ENCODE measurements at places on chromosomes 6 and 20. TPM values are rescaled to one million over a fixed set of nuclear protein-coding genes. Genes with fewer than 3 reads are reported as not detected.

DNA sequence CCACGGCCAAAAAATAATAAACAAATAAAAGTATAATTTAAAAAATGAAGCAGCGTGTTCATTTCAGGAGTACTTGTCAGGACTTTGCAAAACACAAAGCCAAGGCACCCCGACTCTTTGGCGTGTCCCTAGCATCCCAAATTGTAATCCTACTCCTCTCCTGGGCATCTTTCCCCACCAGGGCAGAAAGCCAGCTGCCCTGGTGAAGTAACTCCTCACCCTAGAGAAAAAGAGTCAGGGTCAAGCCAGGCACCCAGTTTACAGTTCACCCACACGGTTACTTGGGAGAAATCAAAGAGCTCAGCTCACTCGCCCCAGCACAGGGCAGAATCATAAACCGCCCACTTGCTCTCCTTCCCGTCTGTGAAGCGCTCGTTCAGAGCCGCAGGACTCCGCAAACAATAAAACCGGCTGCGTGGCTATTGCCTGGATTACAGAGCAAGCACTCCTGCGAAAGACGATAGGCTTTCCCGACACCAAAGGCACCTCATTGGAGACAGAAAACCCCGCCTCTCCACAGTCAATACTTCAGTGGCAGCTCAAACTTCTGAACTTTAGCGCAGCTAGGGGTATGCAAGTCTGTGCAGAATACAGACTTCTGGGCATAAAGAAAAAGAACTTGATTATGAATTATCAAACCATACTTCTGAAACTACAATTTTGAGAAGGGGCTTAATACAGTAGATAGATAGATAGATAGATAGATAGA lies 73.0 kb upstream of the NHSL1 start:
- DNase-seq: no peak

DNA sequence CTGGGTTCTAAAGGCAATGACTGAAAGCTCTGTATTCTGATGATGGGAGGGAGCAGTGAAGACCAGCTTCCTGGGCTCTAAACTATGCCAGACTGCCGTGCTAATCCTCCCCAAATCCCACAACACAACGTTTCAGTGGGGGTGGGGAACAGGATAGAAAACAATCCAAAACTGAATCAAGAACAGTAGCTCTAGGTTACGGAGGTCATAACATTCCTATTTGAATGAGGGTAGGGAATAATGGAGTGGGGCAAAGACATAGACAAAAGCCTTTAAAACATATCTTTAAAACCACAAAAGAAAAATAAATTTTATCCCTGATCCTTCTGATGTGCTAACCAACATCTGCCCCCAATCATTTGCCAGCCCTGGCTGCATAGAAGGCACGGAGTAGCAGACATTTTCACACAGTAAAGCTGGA lies 7.8 kb downstream of the USP49 start:
- no peak for DNase-seq

The SYNDIG1 gene
- polyA plus RNA-seq: 0.38 TPM

- no peak for DNase-seq
These were observed 59.2 kb downstream of the PTPRA start for GRCh38 chr20:2932498-2932897.

- no peak for DNase-seq
These were observed 120.4 kb downstream of the ARMC2 start for GRCh38 chr6:108968325-108969316.

DNA sequence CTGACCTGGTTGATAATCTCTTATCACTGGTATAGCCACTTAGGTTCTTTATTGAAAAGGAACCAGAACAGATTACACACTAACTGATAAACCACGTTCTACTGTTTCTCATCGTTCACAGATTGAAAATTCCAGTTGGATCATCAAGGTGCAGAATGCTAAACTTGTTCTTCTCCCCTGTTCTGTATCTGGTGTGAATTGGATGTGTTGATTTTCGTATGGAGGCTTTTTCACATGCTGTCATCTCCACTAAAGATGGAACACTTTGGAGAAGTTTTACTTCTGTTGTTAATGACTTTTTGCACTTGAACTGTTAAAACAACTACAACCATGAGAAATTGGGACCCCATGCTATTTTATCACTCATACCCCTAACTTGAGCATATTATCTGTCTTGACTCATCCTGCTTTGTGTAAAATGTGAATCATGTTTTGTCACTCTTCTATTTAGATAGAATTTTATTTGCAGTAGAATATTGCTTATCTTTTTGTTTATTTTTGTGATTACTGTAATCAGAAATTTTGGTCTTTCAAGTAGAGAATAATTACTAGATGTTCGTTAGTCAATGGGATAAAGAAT lies 17.5 kb downstream of the VAPB start:
- DNase-seq: no peak

The KIF25 gene
- not detected for polyA plus RNA-seq

GRCh38 chr6:33609019-33609418 lies 12.1 kb upstream of the ITPR3 start:
- no peak for DNase-seq

GRCh38 chr6:33980176-33981175 lies 165.4 kb downstream of the GRM4 start:
- DNase-seq: no peak

DNA sequence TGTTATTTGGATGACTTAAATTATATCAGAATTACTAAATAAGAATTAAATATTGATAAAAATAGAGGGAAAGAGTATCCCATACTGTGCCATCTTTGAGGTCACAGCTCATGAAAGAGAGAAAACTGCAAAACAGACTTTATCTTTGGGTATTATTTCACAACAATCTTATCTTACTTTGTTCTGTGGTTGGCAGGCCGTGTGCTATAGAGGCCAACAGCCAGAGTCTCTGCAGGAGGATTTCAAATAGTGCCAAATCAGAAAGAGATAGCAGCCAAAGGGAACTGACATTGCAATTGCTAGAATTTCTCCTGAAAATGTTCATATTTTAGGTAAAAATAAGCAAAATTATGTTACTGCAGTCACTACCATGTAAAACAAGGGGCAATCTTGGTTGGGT lies 354.2 kb downstream of the GRIK2 start:
- DNase-seq: no peak

DNA sequence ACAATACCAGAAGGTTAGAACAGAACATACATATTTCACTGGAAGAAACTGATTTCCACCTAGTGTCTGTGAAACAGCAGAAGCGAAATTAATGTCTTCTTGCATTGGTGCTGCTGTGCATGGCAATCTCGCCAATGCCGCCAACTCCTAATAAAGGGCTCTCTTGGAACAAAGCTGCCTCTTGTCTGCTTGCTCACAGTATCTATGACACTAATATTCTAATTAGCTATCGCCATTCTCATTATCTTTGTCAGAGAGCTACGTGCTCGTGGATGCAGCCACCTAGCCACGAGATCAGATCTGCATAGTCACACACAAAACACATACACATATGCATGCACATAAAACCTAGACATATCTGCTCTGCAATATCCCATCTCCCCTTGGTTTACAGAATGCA lies 145.9 kb upstream of the OLIG3 start:
- no peak for DNase-seq

The C6orf52 gene
- polyA plus RNA-seq: not detected

The MYT1 gene
- not detected for polyA plus RNA-seq

The MEP1A gene
- polyA plus RNA-seq: 0.05 TPM

DNA sequence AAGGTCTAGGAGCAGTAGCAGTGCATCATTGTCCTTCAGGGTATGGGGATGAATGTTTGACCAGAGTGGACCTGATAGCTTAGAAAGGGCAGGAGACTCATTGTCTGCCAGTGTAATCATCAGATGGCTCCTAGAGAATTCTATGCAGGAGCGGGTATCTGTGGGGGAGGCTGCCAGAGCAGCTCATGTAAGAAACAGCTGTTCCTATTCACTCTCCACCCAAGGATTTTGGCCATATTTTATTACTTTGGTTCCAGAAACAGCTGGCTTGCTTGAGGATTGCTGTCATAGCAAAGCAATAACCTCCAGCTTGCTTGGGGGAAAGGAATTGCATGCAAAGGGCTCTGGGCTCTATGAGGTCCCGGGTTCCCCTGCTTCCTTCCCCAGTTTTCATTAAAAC lies 44.1 kb downstream of the RALY start:
- DNase-seq: no peak

GRCh38 chr6:1864496-1864895 lies 254.8 kb downstream of the FOXC1 start:
- no peak for DNase-seq

- no peak for DNase-seq
These were observed 79.9 kb downstream of the BMP6 start for GRCh38 chr6:7805850-7806214.

DNA sequence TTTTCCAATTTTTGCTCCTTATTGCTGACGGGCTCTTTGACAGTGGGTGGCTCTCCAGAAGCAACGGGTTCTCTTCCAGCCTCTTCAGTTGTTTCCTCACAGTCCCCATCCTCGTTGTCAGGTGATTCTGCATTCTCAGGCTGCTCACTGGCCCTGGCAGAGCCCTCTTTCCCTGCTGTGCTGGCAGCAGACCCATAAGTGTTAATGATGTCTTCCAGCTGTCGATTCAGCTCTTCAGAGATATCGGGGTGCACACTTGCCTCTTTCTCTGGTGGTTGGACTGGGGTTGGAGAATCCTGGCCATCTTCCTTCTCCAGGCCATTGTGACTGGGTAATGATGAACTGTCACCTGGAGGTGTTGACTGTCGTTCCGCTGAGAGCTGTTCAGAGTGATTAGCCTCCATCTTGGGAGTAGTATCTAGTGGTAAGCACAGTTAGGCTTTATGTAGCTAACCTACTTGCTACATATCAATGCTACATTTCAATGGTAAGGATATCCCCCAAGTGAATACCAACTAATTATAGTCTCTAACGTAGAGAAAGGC lies 3.2 kb downstream of the TXLNB start:
- no peak for DNase-seq

DNA sequence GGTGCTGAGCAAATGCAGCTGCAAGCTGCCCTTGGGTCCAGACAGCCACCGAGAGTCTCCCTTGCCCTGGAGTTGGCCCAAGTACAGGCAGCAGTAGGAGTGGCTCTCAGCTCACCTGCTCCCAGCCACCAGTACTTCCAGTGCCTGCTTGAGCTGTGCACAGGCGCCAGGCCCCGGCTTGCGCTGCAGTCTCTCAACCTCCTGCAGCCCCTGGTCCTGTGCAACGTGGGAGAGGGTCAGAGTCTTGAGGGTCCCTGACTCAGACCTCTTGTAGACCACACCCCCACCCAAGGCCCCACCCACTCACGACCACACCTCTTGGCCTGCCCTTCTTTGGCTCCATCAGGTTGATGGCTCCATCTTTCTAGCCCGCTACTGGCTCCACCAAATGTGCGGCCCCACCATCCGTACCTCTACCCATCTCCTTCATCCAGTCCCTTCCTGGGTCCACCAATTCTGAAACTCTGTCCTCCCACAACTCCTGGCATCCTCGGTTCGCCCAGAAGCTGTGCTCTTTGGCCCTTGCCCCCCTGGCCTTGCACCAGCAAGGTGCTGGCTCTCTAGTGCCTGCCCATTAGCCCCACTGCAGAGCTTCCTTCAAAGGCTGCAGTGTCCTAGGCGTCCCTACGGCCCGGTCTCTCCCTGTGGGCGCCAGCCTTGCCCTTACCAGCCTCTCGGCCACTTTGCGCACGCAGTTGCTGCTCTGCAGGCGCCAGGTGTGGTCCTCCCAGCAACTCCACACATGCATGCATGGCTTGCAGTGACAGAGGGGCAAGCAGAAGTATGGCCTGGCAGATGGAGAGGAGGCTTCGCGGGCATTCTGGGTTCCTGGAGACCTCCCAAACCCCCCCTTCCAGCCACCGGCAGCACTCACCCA lies 16.5 kb upstream of the SPAG4 start:
- no peak for DNase-seq

The PGC gene
- not detected for polyA plus RNA-seq

The HTR1E gene
- polyA plus RNA-seq: not detected

DNA sequence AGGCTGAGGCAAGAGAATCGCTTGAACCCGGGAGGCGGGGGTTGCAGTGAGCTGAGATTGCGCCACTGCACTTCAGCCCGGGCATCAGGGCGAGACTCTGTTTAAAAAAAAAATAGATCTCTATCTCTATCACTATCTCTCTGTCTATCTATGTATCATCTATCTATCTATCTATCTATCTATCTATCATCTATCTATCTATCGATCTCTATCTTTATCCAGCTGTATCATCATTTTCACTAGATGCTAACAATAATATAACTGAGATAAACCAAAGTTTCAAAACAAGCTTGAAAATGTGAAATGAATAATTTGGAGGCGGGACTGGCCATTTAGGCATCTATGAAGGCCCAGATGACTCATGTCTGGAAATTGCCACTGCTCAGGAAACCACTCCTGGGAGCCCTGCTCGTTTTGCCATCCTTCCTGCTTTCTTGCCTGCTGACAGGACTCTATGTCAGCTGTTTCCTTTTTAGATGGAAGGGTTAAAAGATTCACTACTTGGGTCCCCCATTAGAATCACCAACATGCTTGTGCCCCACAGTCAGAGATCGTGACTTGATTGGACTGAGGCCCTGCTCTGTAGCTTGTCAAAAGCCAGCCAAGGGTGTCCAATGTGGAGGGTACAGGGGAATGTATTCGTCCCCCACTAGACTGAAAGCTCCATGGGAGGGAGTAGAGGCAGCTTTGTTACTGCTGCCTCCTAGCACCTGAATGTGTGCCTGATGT lies 61.7 kb downstream of the UTRN start:
- no peak for DNase-seq

The BMP2 gene
- polyA plus RNA-seq: 5.0 TPM

The NFATC2 gene
- 0.05 TPM for polyA plus RNA-seq

DNA sequence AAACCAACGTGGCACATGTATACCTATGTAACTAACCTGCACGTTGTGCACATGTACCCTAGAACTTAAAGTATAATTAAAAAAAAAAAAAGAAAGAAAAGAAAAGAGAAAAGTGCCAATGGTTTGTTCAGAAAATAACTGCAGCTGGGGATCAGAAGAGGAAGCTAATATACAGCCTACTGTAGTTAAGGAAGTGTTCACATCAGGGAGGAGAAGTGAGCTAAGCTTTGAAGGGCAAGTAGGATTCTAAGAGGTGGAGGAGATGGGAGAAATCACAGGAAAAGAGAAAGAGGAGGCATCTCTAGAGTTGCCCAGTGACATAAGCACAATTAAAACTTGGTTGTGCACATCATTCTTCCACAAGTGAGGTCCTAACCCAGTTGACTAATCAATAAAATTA lies 214.4 kb upstream of the DTNBP1 start:
- DNase-seq: no peak

GRCh38 chr20:56800088-56800487 lies 171.0 kb downstream of the TFAP2C start:
- DNase-seq: no peak

DNA sequence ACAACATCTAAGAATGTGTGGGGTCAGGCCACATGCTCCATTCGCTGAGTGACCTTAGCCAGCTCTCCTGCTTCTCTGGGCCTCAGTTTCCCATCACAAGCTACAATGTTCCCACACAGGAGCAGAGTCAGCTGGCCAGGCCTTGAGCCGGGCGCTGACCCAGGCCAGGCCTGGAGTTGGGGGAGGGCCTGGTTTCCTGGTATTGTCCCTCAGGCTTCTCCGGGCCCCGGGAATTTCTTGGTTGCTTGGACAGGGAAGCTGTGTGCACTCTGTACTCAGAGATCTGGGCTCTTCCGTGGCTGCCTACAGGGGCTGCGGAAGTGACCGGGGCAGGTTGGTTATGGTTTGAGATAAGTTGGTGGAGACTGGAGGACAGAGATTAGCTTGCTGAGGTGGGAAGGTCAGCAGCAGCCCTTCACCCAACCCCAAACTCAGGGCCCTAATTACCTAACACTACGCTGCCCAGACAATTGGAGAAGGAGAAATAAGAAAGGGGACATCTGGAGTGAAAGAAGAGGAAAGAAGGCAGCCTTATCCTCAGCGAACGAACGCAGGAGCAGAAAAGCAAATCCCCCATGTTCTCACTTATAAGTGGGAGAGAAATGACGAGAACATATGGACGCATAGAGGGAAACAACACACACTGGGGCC lies 6.2 kb downstream of the TGM2 start:
- no peak for DNase-seq

GRCh38 chr6:94468830-94469229 lies 1049.5 kb upstream of the EPHA7 start:
- DNase-seq: no peak

All from keratinocyte (primary cell).